Bladder microvascular endothelial cell (primary cell): ENCODE measurements at places on chromosomes 12 and 14. TPM values are rescaled to one million over a fixed set of nuclear protein-coding genes. Genes with fewer than 3 reads are reported as not detected.

Gene VRTN
- not detected in 2 replicates for total RNA-seq

Gene SYT1
- 3.6 and 28.8 TPM in 2 replicates for total RNA-seq

Gene KRT6C
- total RNA-seq, result not detected in 2 replicates

Gene KRT79
- total RNA-seq, result not detected in 2 replicates

Gene MMAB
- total RNA-seq, result 11.8 and 27.4 TPM in 2 replicates

Gene MIP
- total RNA-seq, result 0.38 TPM in 1 of 2 replicates, not detected in the other

Gene GDF3
- total RNA-seq, result 0.06 and 0.16 TPM in 2 replicates

Gene CDKN3
- 28.6 and 82.9 TPM in 2 replicates for total RNA-seq

Gene B4GALNT1
- under 0.01 and 0.06 TPM in 2 replicates for total RNA-seq

Gene LRP1-AS
- not detected in 2 replicates for total RNA-seq

Gene POTEG
- total RNA-seq, result not detected in 2 replicates

Gene EXOC3L4
- not detected in 2 replicates for total RNA-seq

Gene CLEC4C
- total RNA-seq, result not detected in 2 replicates

Gene FNTB
- 5.0 and 10.5 TPM in 2 replicates for total RNA-seq

Gene TOGARAM1
- 8.9 and 20.6 TPM in 2 replicates for total RNA-seq

Gene IL26
- not detected in 2 replicates for total RNA-seq

Gene KCNK10
- total RNA-seq, result not detected in 2 replicates

Gene KLRC1
- not detected in 2 replicates for total RNA-seq

Gene DGLUCY
- total RNA-seq, result 44.2 and 69.6 TPM in 2 replicates

Gene CAPZA3
- total RNA-seq, result not detected in 2 replicates

Gene OR6C2
- not detected in 2 replicates for total RNA-seq

Gene CMA1
- total RNA-seq, result not detected in 2 replicates

Gene RGS6
- not detected in 2 replicates for total RNA-seq

Gene PIANP
- total RNA-seq, result not detected in 2 replicates

Gene NAA30
- total RNA-seq, result 16.0 and 22.8 TPM in 2 replicates

Gene IPO8
- total RNA-seq, result 30.9 and 84.6 TPM in 2 replicates

Gene KCNC2
- 0.32 TPM in 1 of 2 replicates, not detected in the other for total RNA-seq

Gene NUMB
- total RNA-seq, result 23.6 and 63.6 TPM in 2 replicates

Gene ARID2
- 8.1 and 26.5 TPM in 2 replicates for total RNA-seq

Gene NRXN3
- total RNA-seq, result 0.16 and 0.19 TPM in 2 replicates
